ENCODE measurements at places on chromosomes 13 and 19.

DNA sequence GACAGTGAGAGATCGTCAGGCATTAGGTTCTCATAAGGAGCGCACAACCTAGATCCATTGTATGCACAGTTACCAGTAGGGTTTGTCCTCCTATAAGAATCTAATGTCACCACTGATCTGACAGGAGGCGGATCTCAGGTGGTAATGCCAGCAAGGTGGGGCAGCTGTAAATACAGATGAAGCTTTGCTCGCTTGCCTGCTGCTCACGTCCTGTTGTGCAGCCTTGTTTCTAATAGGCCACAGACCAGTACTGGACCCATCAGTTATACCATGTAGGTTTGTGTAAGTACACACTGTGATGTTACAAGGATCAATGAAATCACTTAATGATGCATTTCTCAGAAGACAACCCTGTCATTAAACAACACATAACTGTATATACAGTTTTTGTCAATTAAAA, 23.5 kb downstream of the VWA8 start:
- no peak for DNase-seq

GRCh38 chr13:80656512-80656904, 315.6 kb upstream of the SPRY2 start:
- no peak for DNase-seq

- DNase-seq, result no peak
Measured at GRCh38 chr13:106520251-106521054, 15.0 kb downstream of the EFNB2 start.

- no peak for DNase-seq
Measured at GRCh38 chr13:93724187-93724586, 497.6 kb downstream of the GPC6 start.

DNA sequence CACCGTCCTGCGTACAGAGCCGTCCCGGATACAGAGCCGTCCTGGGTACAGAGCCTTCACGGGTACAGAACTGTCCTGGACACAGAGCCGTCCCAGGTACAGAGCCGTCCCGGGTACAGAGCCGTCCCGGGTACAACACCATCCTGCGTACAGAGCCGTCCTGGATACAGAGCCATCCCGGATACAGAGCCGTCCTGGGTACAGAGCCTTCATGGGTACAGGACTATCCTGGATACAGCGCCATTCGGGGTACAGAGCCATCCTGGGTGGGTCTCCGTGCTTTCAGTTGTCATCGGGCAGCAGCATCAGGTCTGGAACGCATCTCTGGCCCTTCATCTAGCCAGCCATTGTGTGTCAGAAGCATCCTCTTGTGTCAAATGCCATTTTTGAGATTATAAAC, 222.3 kb upstream of the SOX1 start:
- no peak for DNase-seq

- DNase-seq, result no peak
Measured at GRCh38 chr13:113119166-113119821, 3.3 kb upstream of the F10 start.

DNA sequence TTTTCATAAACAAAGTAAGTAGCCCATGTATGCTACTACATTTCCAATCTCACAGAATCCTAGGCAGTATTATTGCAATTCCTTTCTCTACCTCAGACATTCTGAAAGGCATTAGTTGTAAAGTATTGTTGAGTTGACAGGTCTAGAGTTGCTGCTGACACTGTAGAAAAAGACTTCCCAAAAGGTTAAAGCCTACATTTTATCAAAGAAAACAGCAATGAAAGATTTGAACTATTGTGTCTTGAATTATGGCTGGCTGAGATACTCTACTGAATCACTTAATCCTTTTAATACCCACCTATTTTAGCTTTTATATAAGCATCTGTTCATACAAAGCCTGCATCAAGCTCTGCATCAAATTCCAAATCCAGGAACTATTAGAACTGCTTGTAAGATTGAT, 1082.0 kb downstream of the OLFM4 start:
- no peak for DNase-seq

- DNase-seq, result no peak
Measured at GRCh38 chr13:95256091-95256490, 45.2 kb downstream of the ABCC4 start.

- no peak for DNase-seq
Measured at GRCh38 chr13:39012608-39013007, 22.0 kb upstream of the STOML3 start.

GRCh38 chr19:16660763-16661479, at the start of gene TMEM38A:
TMEM38A (plus strand) TSS chr19:16661139; CDS start chr19:16661218, 79 bp downstream.
- DNase-seq, result peak; percentile 12

GRCh38 chr19:46809534-46810272, 21.3 kb upstream of the SLC1A5 start:
- DNase-seq, result no peak

DNA sequence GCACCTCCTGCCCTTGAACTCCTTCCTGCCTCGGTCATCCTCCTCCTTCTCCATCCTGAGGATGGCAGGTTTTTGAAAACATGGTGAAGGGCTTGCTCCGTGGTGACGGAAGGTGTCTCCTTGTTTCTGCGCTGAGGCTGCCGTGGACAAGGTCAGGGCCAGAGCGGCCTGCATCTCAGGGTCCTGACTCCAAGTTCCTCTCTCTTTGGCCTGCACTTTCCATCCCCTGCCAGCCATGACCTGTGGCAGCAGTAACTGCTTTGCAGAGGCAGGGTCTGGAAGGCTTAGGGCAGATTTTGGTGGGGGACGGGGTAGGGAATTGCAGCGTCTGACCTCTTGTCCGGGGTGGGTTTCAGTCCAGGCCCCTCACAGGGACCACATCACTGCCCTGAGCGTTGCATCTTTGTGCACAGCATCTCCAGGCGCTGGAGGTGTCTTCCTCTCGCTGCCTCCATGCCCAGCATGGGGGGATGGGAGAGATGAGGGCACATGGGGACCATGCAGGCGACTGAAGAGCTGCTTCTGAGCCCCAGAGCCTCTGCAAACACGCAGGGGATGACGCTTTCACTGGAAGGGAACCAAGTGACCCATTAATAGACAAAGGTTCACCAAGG, 216.8 kb downstream of the TEX29 start:
- no peak for DNase-seq

DNA sequence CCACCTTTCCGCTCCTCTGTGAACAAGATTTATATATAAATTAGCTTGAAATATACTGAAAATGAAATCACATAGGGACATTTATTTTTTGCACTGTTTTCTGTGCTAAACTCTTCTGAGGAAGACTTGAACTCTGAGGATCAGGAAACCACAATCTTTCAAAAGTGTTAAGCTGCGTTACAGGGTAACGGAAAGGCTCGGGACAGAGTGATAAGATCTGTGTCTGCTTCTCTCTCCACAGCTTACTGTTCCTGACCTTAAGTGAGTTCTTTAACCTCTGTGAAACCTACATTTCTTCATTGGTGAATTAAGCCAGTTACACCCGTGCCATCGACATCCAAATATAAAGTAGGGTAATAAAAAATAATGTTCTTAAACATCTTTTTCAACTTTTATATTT, 38.9 kb downstream of the DACH1 start:
- no peak for DNase-seq

- no peak for DNase-seq
Measured at GRCh38 chr13:59677966-59678814, 485.5 kb downstream of the DIAPH3 start.

GRCh38 chr13:50617134-50617721, 226.3 kb downstream of the DLEU7 start:
- DNase-seq, result no peak

DNA sequence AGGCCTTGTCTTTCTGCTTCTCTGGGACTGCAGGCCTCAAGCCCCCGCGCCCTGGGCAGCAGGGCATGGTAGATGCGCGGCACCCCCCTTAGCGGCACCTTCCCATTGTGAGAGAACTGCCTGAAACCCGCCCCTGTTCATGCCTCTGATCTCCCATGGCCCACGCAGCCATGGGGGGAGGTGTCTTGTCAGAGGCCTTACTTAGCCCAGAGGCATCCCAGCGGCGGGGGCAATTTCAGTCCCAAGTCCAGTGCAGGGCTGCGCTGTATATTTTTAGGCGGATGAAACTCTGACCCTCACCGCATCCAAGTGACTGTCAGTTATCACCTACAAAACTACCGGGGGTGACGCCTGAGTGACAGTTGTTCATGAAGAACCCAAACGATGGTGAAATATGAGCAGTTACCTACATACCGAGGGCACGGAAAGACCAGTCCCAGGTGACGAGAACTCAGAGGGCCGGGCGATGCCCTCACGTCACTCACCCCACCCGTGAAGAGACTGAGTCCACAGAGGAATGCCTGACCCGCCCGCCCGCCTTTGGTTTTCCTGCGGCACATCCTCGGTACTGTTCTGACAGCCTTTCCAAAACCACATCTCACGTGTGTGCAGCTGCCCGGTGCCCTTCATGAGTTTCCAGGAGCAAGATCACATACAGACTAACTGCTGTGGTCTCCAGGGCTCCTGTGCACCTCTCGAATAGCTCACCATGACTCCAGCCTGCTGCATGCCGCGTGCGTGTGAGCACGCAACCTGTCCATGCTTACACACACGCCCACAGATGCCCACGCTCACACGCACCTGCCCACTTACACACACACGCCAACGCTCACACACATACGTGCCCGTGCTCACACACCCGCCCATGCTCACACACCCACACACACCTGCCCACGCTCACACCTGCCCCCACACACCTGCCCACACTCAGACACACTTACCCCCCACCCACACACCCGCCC, 14.4 kb downstream of the IL17D start:
- DNase-seq, result no peak

DNA sequence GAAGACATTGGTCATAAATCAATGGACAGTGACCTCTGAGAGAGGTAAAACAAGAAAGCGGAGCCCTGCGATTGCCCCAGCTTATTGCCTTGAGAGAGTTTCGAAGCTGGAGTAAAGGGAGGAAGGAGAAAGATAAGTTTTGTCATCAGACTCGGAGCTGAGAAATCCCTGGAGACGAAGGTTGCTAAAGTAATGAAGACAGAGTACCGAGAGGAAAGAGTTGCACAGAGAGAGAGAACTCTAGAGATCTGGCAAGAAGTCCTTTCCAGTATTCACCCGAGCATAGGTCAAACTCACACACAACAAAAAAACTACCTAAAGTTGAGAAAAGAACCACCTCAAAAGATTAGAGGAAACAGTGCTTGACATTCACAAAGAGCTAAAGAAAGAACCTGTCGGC, 472.0 kb downstream of the DACH1 start:
- DNase-seq, result no peak

- no peak for DNase-seq
Measured at GRCh38 chr13:77535448-77535847, at the start of gene SCEL. SCEL (plus strand) TSS chr13:77535706; CDS start chr13:77555876, 20,170 bp downstream.

DNA sequence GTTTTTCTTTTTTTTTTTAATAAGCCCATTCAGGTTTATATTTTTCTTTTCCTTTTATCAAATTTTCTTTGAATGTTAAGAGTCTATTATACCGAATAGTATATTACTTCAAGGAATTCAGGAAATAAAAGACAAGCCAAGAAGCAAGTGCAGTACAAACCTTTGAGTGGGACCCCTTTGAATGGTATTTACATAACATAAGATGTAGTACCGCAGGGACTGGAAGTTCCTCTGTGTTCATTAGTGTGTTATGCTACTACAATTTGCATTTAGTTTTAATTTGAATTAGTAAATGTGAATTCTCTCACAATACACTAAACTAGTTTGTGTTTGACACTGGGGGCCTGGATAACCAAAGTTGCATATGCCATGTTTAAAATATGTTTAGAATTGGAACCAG, 339.5 kb downstream of the DCT start:
- no peak for DNase-seq

GRCh38 chr19:2500156-2500555, 24.2 kb downstream of the GADD45B start:
- DNase-seq, result no peak

- DNase-seq, result no peak
Measured at GRCh38 chr13:113905018-113905417, 41.1 kb upstream of the GAS6 start.

GRCh38 chr13:43872181-43872580, 7.4 kb downstream of the CCDC122 start:
- DNase-seq, result no peak

DNA sequence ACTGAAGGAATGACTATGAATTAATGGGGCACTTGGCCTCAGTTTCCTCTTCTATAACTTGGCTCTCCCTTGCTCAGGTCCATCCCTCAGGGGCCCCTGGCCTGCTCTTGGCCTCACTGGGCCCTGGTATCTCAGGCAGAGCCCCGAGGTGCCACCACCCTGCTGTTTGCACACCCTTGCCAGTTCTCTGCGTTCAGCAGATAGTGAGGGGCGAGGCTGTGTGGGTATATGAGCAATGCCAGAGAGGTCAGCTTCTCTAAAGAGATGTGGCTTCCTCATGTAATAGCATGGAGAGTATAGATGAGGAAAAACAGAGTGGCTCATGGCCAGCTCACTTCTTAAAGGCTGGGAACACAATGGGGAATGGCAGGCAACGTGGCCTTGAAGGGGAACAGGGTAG, 76.1 kb downstream of the CYSLTR2 start:
- DNase-seq, result peak; percentile 83

GRCh38 chr19:30916238-30916637, 433.0 kb downstream of the TSHZ3 start:
- DNase-seq, result no peak

DNA sequence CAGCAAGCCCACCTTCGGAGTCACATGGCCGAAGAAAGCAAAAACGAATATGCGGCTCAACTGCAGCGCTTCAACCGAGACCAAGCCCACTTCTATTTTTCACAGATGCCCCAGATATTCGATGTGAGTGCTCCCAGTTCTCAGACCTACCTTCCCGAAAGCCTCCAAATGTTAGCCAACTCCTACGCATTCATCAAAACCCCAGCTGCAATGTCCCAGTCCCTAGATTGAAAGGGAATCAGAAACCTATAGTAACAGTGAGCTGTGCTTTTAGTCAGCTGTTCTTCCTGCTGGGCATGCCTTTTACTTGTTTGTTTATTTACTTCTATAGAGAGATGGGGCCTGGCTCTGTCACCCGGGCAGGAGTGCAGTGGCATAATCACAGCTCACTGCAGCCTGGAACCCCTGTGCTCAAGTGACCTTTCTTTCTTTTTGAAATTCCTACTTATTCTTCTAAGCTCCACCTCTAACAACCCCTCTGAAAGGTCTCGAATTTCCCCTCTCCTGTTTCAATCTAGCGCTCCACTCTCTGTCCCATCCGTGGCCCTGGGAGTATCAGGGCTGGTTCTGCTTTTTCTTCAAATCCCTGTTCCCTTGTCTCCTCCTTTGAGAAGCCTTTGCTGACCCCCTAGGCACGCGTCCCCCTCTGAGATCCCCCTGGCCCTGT, 4.4 kb downstream of the TRIP10 start:
- DNase-seq, result no peak

GRCh38 chr19:6861683-6862286, 25.6 kb upstream of the ADGRE1 start:
- no peak for DNase-seq

GRCh38 chr13:25733001-25733491, 318.8 kb downstream of the SHISA2 start:
- DNase-seq, result no peak

DNA sequence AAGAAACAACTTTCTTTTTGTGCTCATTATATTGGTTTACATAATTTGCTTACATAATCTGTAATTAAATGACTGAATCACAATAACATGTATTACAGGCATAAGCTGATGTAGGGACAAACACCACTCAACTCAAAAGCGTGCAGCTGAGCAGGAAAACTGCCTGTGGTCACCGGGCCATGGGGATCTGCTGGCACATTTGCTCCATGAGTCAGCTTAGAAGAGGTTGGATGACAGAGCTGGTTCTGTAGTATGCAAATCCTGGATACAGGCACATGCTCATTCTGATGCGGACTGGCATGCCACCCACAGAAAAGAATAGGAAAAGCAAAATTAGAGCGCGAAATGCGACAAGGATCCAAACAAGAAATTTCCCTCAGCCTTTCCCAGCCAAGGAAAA, 128.6 kb downstream of the USP12 start:
- no peak for DNase-seq

- no peak for DNase-seq
Measured at GRCh38 chr19:10431943-10432735, 11.8 kb downstream of the PDE4A start.

GRCh38 chr19:7789447-7789846, 26.4 kb downstream of the CLEC4M start:
- no peak for DNase-seq
